Right hindlimb (tissue), 1 donor: ENCODE measurements at places on chromosomes 4 and X.

DNA sequence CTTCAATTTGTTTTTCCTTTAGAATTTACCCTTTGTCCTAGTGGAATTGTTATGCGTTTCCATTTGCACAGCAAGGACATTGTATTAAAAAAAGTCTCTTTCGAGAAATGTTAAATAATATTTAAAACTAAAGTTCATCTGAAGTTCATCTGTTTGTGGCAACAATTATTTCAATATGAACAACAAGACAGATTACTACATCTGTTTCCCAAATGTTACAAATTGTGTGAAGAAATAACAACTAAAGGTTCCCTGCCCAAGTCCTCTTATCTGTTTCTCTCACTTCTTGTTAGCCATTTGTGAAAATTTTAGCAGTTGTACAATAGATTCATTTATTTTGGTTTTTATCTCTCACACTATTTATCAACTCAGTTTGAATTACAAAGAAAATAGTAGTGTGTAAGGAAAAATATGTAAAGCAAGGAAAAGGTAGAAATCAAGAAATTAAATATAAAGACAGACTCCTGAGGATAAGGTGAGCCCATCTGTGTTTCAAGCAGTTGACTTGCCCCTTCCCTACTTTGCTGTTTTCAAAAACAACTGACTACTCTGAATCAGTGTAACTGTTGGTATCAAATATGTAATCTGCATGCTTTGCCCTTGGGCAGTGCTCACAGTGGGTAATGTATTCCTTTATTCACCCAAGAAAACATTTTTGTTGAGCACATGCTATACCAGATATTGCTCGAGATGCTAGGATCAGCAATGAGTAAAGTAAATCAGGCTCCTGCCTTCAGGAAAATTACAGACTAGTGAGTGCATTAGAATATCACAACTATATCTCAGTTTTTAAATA, 118.9 kb upstream of the PCDH7 start:
- no peak for DNase-seq

DNA sequence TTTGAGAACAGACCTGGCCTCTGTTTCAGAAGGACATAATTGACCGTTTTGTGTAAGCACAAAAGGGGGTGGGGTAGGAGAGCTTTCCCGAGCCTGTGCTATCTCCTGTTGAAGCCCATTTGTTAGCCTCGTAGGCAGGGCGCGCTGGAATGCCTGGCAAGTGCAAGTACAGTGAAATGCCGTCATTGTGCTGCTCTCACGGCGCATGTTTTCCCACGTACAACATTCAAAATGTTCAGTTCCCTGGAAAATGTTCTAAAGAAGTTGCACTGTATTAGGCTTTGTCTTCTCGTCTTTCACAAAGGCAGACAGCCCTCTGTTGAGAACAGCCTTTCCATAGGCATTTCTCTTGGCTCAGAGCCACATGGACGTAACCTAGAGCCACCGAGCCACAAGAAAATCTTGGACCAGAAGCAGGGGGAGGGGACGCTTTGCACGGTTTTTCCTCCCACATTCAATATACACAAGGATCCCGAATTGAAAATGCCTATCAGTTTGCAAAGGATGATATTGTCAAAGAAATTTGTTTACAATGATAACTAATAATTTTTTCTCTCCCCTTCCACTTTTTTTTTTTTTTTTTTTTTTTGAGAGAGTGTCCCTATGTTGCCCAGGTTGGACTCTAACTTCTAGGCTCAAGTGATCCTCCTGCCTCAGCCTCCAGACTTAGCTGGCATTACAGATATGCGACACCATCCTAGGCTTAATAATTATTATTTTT, 54.6 kb upstream of the RAPGEF2 start:
- peak; percentile 79 for DNase-seq

DNA sequence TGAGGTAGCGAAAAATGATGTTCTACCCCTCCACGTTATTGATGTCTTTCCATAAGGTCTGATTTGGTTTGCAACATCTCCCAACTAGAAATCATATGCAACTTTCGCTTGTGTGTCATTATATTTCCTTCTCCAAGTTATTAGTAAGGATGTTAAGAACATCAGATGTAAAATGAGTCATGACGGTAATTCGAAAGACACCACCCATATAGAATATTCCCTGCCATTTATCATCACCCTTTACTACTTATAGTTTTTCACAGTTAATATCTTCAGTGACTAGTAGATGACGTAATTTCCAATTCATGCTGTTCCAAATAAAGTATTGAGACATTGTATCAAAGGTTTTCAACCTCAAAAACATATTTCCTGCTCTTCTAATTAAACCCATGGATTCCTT, 146.7 kb upstream of the MAP3K15 start:
- DNase-seq, result no peak

- peak; percentile 22 for DNase-seq
Observed at GRCh38 chrX:23435575-23435974, 100.9 kb downstream of the PTCHD1 start.

DNA sequence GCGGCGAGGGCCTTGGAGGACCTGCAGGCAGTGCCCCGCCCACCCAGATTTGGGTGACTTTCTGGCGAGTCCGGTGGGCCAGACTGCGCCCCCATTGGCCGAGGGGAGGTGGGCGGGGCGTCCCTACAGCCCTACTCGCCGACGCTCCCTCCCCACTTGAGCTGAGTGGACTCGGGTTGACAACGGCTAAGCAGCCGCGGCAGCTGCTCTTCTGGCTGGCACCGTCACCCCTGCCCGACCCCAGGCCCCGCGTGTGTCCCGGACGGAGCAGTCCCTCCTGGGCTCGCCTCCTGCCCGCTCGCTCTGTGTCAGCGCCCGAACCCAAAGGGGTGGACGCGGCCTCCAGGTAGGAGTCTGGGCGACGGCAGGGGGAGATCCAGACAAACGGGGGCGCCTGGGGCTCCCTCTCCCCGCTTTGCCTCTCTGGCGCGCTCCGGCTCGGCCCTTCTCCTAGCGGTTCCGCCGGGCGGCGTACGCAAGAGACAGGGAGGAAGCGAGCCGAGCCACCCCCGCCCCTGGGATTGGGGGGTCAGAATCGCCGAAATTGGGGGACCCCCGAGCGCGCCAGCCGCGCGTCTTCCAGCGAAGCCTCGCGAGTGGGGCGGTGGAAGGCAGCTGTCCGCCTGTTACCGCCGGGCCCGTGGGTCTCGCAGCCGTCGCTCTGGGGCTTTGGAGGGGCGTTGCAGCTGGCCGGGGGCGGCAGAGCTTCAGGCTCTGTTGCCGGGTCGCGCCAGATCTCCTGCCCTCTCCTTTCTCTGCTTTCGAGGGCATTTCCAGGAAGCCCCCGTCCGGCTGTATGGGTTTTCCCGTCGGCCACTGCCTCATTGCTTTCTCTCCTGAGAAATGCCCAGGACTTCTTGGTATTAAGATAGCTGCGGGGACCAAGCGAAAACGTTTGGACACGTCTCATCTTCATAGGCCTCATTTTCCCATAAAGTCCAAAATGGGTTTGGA, 46.3 kb downstream of the STARD8 start:
- peak; percentile 85 for DNase-seq
